ENCODE measurements at places on chromosomes 4 and X. TPM values are rescaled to one million over a fixed set of nuclear protein-coding genes. Genes with fewer than 3 reads are reported as not detected.

FAM199X gene
- total RNA-seq: 19.6 TPM

DNA sequence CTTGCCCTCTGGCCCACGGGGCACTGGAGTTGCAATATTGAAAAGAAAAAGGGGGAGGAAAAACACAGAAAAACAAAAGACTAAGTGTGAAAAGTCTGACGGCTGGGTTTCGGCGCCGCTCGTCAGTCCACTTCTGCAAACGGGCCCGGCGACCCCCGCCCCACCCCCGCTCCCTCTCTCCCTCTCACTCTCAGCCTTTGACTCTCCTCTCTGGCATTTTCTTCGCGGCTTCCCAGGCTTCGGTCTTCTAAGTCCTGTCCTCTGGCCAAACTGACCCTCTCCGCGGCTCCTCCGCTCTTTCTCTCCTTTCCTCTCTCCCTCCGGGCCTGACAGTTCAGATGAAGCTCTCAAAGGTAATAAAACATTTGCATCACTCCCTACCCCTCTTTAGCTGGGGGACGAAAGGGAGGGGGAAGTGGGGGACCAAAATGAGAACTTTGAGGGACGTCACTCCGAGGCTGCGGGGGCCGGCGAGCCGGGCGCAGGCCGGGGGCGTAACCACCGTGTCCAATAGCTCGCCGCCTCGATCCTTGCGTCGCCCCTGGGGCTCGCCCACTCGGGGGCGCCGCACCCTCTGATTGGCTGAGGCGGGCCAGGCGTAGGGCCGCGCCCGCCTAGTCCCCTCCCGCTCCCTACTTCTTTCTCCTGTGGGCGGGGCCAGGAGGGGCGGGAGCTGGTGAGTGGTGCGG, at the start of gene NKX6-1:
Gene NKX6-1, minus strand, starts transcription at position 358 of the 689 bp plus-strand sequence. CDS start 1,064 bp downstream, outside the sequence.
- H3K4me3 ChIP-seq: peak within 1 kb of the TSS; percentile 36
- peaks cover 22% of the 10 kb centered on the region for H3K4me1 ChIP-seq
- DNase-seq: no peak
- H3K36me3 ChIP-seq: no peaks in the 10 kb centered on the region

- H3K27me3 ChIP-seq: no peaks in the 10 kb centered on the region
- H3K4me1 ChIP-seq: no peaks in the 10 kb centered on the region
- H3K36me3 ChIP-seq: no peaks in the 10 kb centered on the region
- H3K27ac ChIP-seq: no peak overlapping the region
Measured at GRCh38 chr4:41069257-41069656, 145.1 kb downstream of the APBB2 start.

DNA sequence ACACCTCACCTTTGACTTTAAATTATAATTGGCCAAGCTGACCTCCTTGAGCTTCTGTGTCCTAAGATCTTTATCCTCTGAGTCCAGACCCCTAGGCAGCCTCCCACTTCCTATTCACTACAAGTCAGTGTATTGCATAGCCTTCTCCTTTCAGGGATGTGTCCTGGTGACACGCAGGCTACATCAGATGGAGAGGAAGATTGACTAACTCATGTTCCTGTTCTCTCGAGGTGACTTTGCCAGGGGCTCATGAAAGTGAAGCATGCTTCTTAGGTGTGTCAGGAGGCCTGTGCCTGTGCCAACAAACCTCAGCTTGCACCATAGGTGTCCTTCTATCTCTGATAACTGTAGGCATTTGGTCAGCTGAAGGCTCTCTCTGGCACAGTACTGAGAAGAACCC, 195.7 kb upstream of the HS3ST1 start:
- no peak for DNase-seq
- H3K4me3 ChIP-seq: no peak overlapping the region
- H3K27ac ChIP-seq: no peak overlapping the region
- H3K27me3 ChIP-seq: no peaks in the 10 kb centered on the region
- H3K36me3 ChIP-seq: no peaks in the 10 kb centered on the region

DNA sequence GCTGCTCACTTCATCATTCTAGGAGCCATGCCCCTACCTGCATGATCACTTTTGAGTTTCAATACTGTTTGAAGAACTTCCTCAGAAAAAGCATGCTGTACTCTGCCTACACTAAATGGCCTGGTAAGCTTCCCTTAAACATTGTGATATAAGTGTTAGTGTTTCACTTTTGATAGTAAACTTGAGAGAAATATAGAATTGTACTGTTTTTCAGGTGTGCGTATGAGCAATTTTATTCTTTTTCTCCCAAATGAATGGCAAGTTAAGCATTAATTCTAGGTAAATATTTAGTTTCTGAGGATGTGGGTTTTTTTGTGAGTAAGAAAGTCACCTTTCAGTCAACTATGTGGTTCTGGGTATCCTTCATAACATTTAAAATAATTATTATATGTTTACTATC, 484.5 kb downstream of the IL15 start:
- H3K4me3 ChIP-seq: no peak overlapping the region
- no peaks in the 10 kb centered on the region for H3K27me3 ChIP-seq
- no peak overlapping the region for H3K27ac ChIP-seq
- H3K36me3 ChIP-seq: peaks cover 32% of the 10 kb centered on the region

DNA sequence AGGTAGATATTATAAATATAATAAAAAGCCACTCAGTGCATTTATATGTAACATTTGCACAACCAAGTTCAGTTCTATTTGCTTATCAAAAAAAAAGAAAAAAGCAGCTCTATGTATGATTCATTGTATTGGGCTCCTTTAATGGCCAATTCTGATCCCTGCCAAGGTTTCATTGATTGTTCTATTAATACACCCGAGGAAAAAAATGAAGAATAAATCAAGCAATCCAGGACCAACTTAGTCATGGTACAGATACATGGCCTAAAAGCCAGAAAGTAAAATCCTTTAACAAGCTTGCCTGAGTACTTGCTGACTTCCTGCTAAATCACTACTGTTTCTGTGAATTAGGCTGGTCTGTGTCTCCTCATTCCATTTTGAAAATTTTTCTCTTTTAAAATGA, 77.6 kb upstream of the PCDH7 start:
- no peaks in the 10 kb centered on the region for H3K36me3 ChIP-seq
- no peak overlapping the region for H3K27ac ChIP-seq
- H3K4me3 ChIP-seq: no peak overlapping the region
- no peaks in the 10 kb centered on the region for H3K4me1 ChIP-seq

GDPD2 gene
- total RNA-seq: not detected

DNA sequence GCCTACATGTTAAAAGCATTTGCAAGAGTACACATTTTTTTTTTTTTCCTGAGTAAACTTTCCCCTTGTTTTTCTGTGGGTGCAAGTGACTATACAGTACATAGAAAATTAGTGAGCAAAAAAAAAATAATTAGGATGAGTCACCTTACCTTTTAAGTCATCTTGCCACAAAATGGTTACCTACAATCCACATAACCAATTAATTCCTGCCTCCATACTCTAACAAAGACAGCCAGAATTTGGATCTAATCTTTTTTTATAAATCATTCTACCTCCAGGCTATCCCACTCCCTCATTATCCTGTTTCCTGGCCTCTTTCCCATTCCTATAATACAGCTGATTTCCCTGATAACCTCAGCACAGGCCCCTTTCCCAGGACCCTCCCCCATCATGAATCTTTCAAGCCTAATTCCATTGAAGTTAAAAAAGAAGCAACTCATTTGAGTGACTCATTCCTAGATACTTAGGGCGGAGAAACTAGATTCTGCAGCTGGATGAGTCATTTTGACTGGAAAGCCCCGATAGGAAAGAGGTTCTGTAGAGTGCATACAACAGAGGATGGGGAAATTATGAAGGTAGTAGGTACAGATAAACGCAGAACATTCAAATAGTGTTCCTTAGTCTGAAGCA, 128.2 kb downstream of the C4orf51 start:
- H3K27me3 ChIP-seq: no peaks in the 10 kb centered on the region
- no peak overlapping the region for H3K27ac ChIP-seq
- peak; percentile 67 for DNase-seq
- no peaks in the 10 kb centered on the region for H3K36me3 ChIP-seq

DNA sequence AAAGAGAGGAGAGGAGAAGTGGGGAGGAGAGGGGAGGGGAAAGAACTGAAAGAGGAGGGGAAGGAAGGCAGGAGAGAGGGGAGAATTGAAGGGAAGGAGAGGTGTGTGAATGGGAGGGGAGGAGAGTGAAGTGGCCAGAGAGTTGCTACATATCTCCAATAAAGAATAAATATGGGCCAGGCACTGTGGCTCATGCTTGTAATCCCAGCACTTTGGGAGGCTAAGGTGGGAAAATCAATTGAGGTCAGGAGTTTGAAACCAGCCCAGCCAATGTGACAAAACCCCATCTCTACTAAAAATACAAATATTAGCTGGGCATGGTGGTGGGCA, 482.4 kb downstream of the NAF1 start:
- no peaks in the 10 kb centered on the region for H3K36me3 ChIP-seq
- no peak overlapping the region for H3K4me3 ChIP-seq
- H3K4me1 ChIP-seq: no peaks in the 10 kb centered on the region

HPGD gene
- total RNA-seq: 4.7 TPM

DNA sequence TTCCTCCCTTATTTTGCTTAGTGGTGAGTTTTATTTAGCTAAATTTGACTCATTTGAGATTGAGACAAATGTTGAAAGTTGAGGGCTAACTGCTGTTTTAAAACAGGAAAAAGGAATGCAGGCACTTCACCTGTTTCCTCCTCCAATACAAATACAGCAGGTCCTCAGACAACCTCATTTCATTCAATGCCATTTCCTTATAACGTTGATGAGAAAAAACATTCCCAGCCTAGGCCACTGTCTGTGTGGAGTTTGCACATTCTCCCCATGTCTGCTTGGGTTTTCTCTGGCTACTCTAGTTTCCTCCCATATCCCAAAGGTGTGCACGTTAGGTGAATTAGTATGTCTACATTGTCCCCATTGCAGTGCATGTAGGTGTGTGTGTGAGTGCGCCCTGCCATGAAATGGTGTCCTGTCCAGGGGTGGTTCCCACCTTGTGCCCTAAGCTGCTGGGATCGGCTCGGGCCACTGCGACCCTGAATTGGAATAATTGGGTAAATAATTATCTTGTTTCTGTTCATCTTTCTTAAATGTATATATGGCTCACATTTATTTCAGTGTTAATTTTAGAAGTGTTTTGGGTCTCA, 21.9 kb downstream of the SMAD1 start:
- no peak for DNase-seq
- H3K27me3 ChIP-seq: no peaks in the 10 kb centered on the region
- H3K36me3 ChIP-seq: no peaks in the 10 kb centered on the region
- no peaks in the 10 kb centered on the region for H3K4me1 ChIP-seq
- H3K27ac ChIP-seq: no peak overlapping the region

GRIA3 gene
- total RNA-seq: not detected

BBS7 gene
- total RNA-seq: 8.8 TPM

GRCh38 chr4:3364634-3365314, 72.0 kb downstream of the RGS12 start:
- no peak overlapping the region for H3K27ac ChIP-seq
- peaks cover 12% of the 10 kb centered on the region for H3K4me1 ChIP-seq
- no peak overlapping the region for H3K4me3 ChIP-seq
- DNase-seq: no peak
- H3K27me3 ChIP-seq: no peaks in the 10 kb centered on the region

GABRE gene
- total RNA-seq: not detected

- DNase-seq: no peak
- H3K27me3 ChIP-seq: no peaks in the 10 kb centered on the region
- no peak overlapping the region for H3K27ac ChIP-seq
- no peak overlapping the region for H3K4me3 ChIP-seq
- no peaks in the 10 kb centered on the region for H3K4me1 ChIP-seq
- no peaks in the 10 kb centered on the region for H3K36me3 ChIP-seq
Measured at GRCh38 chrX:100687128-100687527, 43.1 kb downstream of the SRPX2 start.

DNA sequence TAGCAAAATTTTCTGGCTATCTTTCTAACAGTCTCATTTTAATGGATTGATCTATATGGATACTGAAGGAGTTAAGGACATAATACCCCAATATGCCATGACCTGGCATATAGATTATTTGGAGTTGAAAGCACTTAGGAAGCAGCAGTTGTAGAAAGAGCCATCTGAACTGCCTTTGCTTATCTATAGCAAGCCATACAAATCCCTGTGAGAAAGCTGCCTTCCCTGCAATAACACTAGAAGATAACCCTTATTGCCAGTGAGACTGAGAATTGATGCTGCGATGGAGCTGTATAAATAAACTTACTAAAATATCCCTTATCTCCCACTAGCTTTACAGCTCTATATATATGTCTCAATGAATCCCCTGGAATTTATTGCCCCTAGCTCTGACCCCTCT, 346.3 kb downstream of the TECRL start:
- no peaks in the 10 kb centered on the region for H3K36me3 ChIP-seq
- no peak for DNase-seq
- H3K4me1 ChIP-seq: no peaks in the 10 kb centered on the region
- H3K4me3 ChIP-seq: no peak overlapping the region
- no peak overlapping the region for H3K27ac ChIP-seq

DNA sequence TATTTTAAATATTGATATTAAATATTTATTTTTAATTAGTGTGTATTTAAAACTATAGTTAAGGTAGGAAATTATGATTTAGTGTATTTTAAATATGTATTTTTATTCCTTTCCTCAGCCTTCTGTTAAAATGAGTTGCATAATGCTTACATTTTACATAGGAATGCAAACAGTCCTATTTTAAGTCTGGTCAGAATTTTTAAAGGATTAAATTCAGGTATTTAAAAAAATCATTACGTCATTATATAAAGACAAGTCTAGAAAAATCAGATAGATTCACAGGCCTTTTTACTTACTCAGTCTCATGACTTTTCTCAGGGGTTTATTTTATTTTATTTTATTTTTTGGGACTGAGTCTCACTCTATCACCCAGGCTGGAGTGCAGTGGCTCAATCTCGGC, 50.4 kb upstream of the RPA4 start:
- no peaks in the 10 kb centered on the region for H3K27me3 ChIP-seq
- no peak overlapping the region for H3K27ac ChIP-seq
- no peak overlapping the region for H3K4me3 ChIP-seq
- DNase-seq: no peak
- H3K36me3 ChIP-seq: no peaks in the 10 kb centered on the region

All from CD4-positive, alpha-beta memory T cell (primary cell).